ENCODE measurements at places on chromosomes 2 and 18.

- H3K4me1 ChIP-seq = peaks cover 37% of the 10 kb centered on the region
- no peak for DNase-seq
- peaks cover 8% of the 10 kb centered on the region for H3K36me3 ChIP-seq
- no peak overlapping the region for H3K4me3 ChIP-seq
- H3K27me3 ChIP-seq = peaks cover 6% of the 10 kb centered on the region
- no peak overlapping the region for H3K27ac ChIP-seq
Measured at GRCh38 chr2:235564066-235564465, 70.2 kb downstream of the AGAP1 start.

GRCh38 chr2:136901732-136902131 is 136.4 kb downstream of the THSD7B start:
- no peak overlapping the region for H3K27ac ChIP-seq
- DNase-seq = no peak
- H3K4me1 ChIP-seq = no peaks in the 10 kb centered on the region
- H3K27me3 ChIP-seq = no peaks in the 10 kb centered on the region
- H3K36me3 ChIP-seq = no peaks in the 10 kb centered on the region

DNA sequence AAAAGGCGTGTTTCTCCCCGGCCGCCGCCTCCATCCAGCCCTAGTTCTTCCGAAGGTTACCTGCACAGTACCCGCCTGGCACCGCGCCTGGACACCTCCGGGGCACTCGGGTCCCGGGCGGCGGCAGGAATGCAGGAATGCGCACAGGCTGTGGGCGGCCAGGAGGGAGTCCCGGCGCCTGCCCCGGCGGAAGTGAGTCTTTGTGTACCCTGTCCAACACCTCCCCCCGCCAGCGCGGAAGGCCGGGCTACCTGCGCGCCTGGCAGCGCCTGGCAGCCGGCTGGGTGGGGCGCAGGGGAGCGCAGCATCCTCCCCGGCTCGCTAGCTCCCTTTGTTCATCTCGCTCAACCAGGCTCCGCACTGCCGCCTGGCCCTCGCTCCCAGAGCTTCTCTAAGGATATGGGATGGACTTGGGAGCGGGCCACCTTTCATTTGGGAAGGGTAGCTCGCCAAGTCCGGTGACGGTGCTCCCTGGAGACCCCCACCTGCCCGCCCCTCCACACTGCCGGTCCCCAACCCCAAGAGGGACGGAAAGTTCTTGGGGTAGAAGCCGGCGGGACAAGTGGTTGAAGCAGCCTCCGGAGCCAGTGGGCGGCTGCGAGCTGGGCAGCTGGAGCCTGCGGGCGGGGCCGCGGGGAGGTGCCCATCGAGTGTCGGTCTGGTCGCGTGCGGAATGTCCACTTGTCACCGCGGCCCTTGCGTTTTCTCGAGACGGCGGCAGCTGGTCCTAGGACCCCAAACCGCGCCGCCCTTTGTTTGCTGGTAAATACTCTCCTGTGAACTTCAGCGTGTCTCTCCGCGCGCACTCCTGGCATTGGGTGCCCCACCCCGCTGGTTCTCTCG is 1.2 kb upstream of the ST6GAL2 start:
- DNase-seq = peak; percentile 73
- peak overlapping the region; percentile 30 for H3K27ac ChIP-seq
- peaks cover 17% of the 10 kb centered on the region for H3K4me1 ChIP-seq
- H3K4me3 ChIP-seq = peak overlapping the region; percentile 78
- no peaks in the 10 kb centered on the region for H3K36me3 ChIP-seq
- H3K27me3 ChIP-seq = peaks cover 84% of the 10 kb centered on the region

DNA sequence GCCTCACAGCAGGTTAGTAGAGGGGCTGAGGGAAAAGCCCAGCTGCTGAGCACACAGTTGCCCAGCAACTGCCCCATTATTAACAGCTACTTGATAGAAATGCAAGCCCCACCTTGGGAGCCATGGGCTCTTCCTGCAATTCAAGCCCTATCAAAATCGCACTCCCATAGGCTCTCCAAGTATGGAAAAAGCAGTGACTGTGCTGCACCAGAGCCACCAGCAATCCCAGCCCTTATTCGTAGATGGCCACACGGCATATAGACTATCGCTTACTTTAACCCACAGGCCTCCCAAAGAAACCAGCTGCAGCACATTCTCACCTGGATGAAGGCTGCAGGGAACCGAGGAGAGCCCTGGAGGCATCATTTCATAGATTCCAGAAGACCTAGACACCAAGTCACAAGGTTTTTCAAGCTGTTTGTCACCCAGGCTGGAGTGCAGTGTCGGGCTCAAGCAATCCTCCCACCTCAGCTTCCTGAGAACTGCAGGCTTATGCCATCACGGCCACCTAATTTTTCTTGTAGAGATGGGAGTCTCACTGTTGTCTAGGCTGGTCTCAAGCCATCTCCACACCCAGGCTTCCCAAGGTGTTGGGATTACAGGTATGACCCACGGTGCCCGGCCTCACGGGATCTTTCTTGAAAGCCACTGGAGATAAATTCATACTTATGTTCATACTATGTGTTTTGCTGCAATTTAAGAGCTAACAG is 11.3 kb downstream of the NCL start:
- no peak for DNase-seq
- H3K27me3 ChIP-seq = no peaks in the 10 kb centered on the region
- H3K4me1 ChIP-seq = peaks cover 5% of the 10 kb centered on the region
- no peak overlapping the region for H3K4me3 ChIP-seq
- peak overlapping the region; percentile 84 for H3K27ac ChIP-seq

DNA sequence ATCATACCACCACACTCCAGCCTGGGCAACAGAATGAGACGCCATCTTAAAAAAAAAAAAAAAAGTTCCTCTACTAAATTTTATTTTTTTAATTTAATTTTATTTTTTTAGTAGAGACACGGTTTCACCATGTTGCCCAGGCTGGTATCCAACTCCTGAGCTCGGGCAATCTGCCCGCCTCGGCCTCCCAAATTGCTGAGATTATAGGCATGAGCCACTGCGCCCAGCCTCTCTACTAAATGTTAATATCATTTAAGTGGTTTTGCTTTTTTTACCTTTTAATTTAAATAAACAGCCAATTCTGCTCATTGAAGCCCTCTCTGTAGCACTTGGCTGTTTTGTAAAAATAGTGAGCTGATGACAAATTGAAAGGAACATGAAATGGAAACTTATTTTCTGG is 9.2 kb downstream of the RAB17 start:
- H3K4me1 ChIP-seq = peaks cover 5% of the 10 kb centered on the region
- no peak overlapping the region for H3K4me3 ChIP-seq

GRCh38 chr2:240810199-240810598 is 9.8 kb downstream of the KIF1A start:
- no peaks in the 10 kb centered on the region for H3K27me3 ChIP-seq
- peaks cover 25% of the 10 kb centered on the region for H3K36me3 ChIP-seq

GRCh38 chr2:105445976-105446375 is 47.1 kb upstream of the FHL2 start:
- H3K4me1 ChIP-seq = peaks cover 17% of the 10 kb centered on the region
- H3K27ac ChIP-seq = no peak overlapping the region
- H3K36me3 ChIP-seq = no peaks in the 10 kb centered on the region
- H3K27me3 ChIP-seq = no peaks in the 10 kb centered on the region
- H3K4me3 ChIP-seq = no peak overlapping the region

- no peaks in the 10 kb centered on the region for H3K4me1 ChIP-seq
- peaks cover 3% of the 10 kb centered on the region for H3K36me3 ChIP-seq
- no peak overlapping the region for H3K4me3 ChIP-seq
Measured at GRCh38 chr2:63680455-63680854, 91.7 kb downstream of the MDH1 start.

- H3K36me3 ChIP-seq = no peaks in the 10 kb centered on the region
- no peak for DNase-seq
- no peak overlapping the region for H3K4me3 ChIP-seq
- H3K4me1 ChIP-seq = no peaks in the 10 kb centered on the region
- no peak overlapping the region for H3K27ac ChIP-seq
Measured at GRCh38 chr18:47683774-47684173, 246.7 kb downstream of the SMAD2 start.

- no peak overlapping the region for H3K4me3 ChIP-seq
- no peak overlapping the region for H3K27ac ChIP-seq
- DNase-seq = no peak
Measured at GRCh38 chr18:45437366-45437765, 177.9 kb upstream of the SLC14A2 start.

- H3K27ac ChIP-seq = no peak overlapping the region
- H3K4me3 ChIP-seq = no peak overlapping the region
- DNase-seq = no peak
- H3K4me1 ChIP-seq = peaks cover 21% of the 10 kb centered on the region
- no peaks in the 10 kb centered on the region for H3K36me3 ChIP-seq
Measured at GRCh38 chr2:47250586-47251403, 95.7 kb upstream of the STPG4 start.

DNA sequence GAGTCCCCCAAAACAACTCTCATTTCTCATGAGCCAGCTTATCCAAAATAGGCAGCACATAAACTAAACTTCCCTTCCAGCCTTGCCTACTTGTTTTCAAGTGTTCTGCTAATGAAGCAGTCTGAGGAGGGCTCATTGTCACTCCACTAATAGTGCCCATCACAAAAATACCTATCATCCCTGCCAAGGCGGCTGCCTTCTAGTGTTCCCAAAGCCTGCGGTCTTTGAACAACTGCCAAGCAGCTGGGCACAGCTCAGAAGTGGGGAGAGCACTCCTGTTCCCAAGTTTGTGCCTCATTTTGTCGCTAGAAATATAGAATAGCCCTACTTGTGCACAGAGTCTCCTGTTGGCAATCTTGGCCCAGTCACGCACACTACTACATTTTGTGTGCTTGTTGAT is 50.3 kb downstream of the DTNA start:
- H3K36me3 ChIP-seq = peaks cover 4% of the 10 kb centered on the region
- no peak overlapping the region for H3K4me3 ChIP-seq
- H3K4me1 ChIP-seq = peaks cover 5% of the 10 kb centered on the region
- H3K27ac ChIP-seq = no peak overlapping the region

DNA sequence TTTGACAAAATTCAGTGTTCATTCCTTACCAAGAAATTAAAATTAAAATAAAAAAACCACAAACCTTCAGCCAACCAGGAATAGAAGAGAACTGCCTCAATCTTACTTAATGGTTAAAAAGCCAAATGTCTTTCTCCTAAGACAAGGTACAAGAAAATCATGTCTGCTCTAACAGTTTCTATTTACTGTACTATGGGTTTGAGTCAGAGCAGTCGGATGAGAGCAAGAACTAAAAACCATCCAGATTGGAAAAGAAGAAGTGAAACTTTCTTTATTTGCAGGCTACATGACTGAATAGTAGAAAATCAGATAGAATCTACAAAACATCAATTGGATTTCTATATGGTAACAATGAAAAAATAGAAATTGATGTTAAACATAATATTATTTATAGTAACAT is 555.5 kb upstream of the TNP1 start:
- H3K4me1 ChIP-seq = peaks cover 25% of the 10 kb centered on the region
- no peaks in the 10 kb centered on the region for H3K27me3 ChIP-seq
- no peak for DNase-seq
- no peak overlapping the region for H3K27ac ChIP-seq
- no peak overlapping the region for H3K4me3 ChIP-seq
- peaks cover 4% of the 10 kb centered on the region for H3K36me3 ChIP-seq

DNA sequence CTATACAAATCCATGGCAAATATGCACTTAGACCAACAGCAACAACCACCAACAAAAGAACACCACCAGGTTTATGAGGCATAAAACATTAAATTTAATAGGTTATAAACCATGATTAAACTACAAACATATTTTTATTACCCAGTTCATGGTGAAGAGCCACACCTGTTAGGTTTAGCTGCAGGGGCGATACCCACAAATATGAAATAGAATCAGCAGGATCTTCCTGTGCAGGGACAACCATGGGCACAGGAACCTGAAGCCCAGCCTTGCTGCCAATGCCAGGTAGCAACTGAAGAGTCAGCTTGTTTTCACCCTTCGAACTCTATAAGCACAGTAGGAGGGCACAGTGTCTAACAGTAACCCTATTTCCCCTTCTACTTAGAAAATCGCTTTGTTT is 675.0 kb downstream of the SATB2 start:
- peaks cover 3% of the 10 kb centered on the region for H3K27me3 ChIP-seq
- H3K4me3 ChIP-seq = no peak overlapping the region
- H3K4me1 ChIP-seq = no peaks in the 10 kb centered on the region
- no peak overlapping the region for H3K27ac ChIP-seq

- no peak overlapping the region for H3K27ac ChIP-seq
- H3K36me3 ChIP-seq = peaks cover 7% of the 10 kb centered on the region
- no peak overlapping the region for H3K4me3 ChIP-seq
- peaks cover 27% of the 10 kb centered on the region for H3K4me1 ChIP-seq
Measured at GRCh38 chr2:201696151-201696659, 2.2 kb downstream of the MPP4 start.

- no peak overlapping the region for H3K27ac ChIP-seq
- H3K4me1 ChIP-seq = peaks cover 5% of the 10 kb centered on the region
- H3K27me3 ChIP-seq = no peaks in the 10 kb centered on the region
Measured at GRCh38 chr18:61738042-61738441, 154.8 kb downstream of the RNF152 start.

- H3K4me3 ChIP-seq = no peak overlapping the region
- H3K27me3 ChIP-seq = no peaks in the 10 kb centered on the region
- peaks cover 8% of the 10 kb centered on the region for H3K4me1 ChIP-seq
- H3K36me3 ChIP-seq = peaks cover 6% of the 10 kb centered on the region
Measured at GRCh38 chr18:42950732-42951131, 164.8 kb downstream of the RIT2 start.

DNA sequence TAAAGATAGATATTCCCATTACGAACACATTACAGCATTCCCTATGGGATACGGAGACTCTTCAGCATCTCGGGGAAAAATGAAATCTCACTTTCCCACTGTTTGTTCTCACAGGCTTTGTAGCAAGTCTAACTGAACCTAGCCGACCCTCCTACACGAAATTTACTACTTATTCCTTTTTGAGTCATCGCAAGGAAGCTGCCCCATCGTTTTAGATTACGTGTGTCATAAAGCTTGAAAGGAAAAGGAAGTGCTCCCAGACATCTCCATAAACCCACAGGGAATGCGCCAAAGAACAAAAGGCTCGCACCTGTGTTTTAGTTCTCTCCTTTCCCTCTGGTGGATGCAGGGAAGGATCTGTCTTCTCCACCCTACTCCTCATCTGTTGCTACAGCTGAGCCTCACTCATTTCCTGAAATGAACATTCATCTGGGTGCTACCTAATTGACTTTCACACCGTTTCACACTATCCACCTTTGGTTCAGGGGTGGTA is 76.2 kb upstream of the STK39 start:
- peaks cover 5% of the 10 kb centered on the region for H3K27me3 ChIP-seq
- no peak overlapping the region for H3K27ac ChIP-seq
- H3K4me1 ChIP-seq = peaks cover 12% of the 10 kb centered on the region
